A549 treated with GW870086 at 1 μM for 4 hours (cell line): ENCODE measurements at places on chromosomes 6 and 20. TPM values are rescaled to one million over a fixed set of nuclear protein-coding genes. Genes with fewer than 3 reads are reported as not detected.

The RWDD2A gene
- 1.3 to 2.0 TPM (median 1.8 TPM) in 5 replicates for total RNA-seq

The PLEKHG1 gene
- 0.30 to 0.54 TPM (median 0.42 TPM) in 5 replicates for total RNA-seq

The SYCP2L gene
- total RNA-seq: 2.0 to 3.3 TPM (median 2.4 TPM) in 5 replicates

The BTNL2 gene
- not detected in 5 replicates for total RNA-seq

The TAP2 gene
- 13.2 to 21.8 TPM (median 16.8 TPM) in 5 replicates for total RNA-seq

The NOX3 gene
- not detected in 5 replicates for total RNA-seq

The KHDC1 gene
- 2.7 to 3.9 TPM (median 3.7 TPM) in 5 replicates for total RNA-seq

The TMX4 gene
- 14.2 to 16.9 TPM (median 16.2 TPM) in 5 replicates for total RNA-seq

The CCHCR1 gene
- 6.3 to 7.9 TPM (median 7.7 TPM) in 5 replicates for total RNA-seq

The GHRH gene
- not detected in 5 replicates for total RNA-seq

The DDRGK1 gene
- 77.7 to 101 TPM (median 92.0 TPM) in 5 replicates for total RNA-seq

The BCAS1 gene
- 0.37 to 0.50 TPM (median 0.39 TPM) in 5 replicates for total RNA-seq

The LCA5 gene
- 0.43 to 0.84 TPM (median 0.79 TPM) in 5 replicates for total RNA-seq

The LPIN3 gene
- 10.3 to 14.6 TPM (median 13.3 TPM) in 5 replicates for total RNA-seq

The CAGE1 gene
- 0.20 TPM in 1 of 5 replicates, not detected in the others for total RNA-seq

The PSMB9 gene
- 15.8 to 26.0 TPM (median 18.9 TPM) in 5 replicates for total RNA-seq

The CD40 gene
- 3.3 to 5.7 TPM (median 4.6 TPM) in 5 replicates for total RNA-seq

The ANKRD66 gene
- not detected in 5 replicates for total RNA-seq

The SLC22A3 gene
- 40.2 to 51.2 TPM (median 47.9 TPM) in 5 replicates for total RNA-seq

The LRRC73 gene
- total RNA-seq: 0.88 to 1.2 TPM (median 1.2 TPM) in 5 replicates

The FAM209B gene
- total RNA-seq: 0.21 to 0.72 TPM (median 0.48 TPM) in 5 replicates

The PNPLA1 gene
- total RNA-seq: not detected in 5 replicates

The NOTCH4 gene
- 0.38 to 0.79 TPM (median 0.71 TPM) in 5 replicates for total RNA-seq

The MATN4 gene
- 0.14 to 0.22 TPM (median 0.17 TPM) in 4 of 5 replicates, not detected in the other for total RNA-seq

The NDUFAF4 gene
- total RNA-seq: 30.2 to 57.8 TPM (median 50.8 TPM) in 5 replicates

The GGTLC1 gene
- total RNA-seq: not detected in 5 replicates

The PTCRA gene
- not detected in 5 replicates for total RNA-seq
